ENCODE measurements at places on chromosomes 1 and 21.

DNA sequence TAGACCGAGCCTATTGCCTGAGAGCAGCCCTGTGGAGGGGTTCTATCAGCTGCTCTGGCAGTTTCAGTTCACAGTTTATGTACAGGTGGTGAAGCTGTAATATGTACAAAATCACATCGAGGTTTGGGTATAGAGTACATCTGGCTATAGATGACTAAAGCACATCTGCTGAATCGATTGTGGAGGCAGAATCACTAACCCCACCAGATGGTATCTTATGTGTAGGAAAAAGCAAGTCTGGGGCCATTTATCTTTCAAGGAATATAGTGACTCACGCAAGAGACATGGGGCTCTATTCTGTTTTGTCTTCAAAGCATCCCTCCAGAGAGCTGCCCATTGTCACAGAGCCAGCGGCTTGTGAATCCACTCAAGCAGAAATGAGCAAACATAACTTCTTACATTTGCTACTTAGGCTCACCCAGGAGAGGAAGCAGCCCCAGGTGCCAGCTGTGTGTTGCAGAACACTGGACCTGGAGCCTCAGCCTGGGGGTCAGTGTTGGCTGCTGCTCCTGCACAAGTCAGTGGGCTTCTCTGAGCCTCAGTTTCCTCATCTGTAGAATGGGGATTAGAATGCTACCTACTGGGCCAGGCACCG is 21.3 kb downstream of the MIIP start:
- DNase-seq: peak; percentile 87

- no peak for DNase-seq
Measured at GRCh38 chr1:14498839-14499238, 99.6 kb upstream of the KAZN start.

DNA sequence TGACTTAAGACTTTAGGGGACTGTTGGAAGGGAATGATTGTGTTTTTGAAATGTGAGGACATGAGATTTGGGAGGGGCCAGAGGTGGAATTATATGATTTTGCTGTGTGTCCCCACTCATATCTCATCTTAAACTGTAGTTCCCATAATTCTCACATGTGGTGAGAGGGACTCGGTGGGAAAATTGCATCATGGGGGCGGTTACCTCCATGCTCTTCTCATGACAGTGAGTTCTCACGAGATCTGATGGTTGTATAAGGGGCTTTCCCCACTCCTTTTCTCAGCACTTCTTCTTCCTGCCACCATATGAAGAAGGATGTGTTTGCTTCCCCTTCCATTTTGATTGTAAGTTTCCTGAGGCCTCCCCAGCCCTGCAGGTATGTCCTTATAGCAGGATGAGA is 35.0 kb upstream of the SCAF4 start:
- DNase-seq: no peak

DNA sequence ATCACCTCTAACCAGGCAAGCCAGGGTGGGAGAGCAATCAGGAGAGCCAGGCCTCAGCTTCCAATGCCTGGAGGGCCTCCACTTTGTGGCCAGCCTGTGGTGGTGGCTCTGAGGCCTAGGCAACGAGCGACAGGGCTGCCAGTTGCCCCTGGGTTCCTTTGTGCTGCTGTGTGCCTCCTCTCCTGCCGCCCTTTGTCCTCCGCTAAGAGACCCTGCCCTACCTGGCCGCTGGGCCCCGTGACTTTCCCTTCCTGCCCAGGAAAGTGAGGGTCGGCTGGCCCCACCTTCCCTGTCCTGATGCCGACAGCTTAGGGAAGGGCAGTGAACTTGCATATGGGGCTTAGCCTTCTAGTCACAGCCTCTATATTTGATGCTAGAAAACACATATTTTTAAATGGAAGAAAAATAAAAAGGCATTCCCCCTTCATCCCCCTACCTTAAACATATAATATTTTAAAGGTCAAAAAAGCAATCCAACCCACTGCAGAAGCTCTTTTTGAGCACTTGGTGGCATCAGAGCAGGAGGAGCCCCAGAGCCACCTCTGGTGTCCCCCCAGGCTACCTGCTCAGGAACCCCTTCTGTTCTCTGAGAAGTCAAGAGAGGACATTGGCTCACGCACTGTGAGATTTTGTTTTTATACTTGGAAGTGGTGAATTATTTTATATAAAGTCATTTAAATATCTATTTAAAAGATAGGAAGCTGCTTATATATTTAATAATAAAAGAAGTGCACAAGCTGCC is 19.8 kb downstream of the CSF1 start:
- no peak for DNase-seq
